Caudate nucleus (tissue), 63 donors: ENCODE measurements at places on chromosomes 2 and 18.

- no peak for DNase-seq
Measured at GRCh38 chr2:64359171-64359891, 94.6 kb upstream of the LGALSL start.

DNA sequence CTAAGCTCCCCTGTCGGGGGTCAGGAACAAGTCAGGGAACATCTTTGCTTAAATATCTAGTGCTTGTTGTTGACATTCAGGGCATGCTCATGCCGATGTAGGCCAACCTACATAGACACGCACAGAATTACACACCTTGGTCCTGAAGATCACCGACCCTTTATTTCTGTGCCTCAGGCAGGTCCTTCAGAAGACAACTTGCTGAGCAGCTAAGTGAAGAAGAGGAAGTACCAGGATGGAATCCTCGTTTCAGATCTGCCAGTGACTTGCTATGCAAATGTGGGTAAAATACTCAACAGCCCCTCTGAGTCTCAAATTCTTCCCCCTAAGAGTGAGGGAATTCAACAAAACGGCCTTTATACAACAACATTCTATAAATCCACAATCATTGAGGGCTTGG is 494.7 kb downstream of the BCL11A start:
- DNase-seq = no peak

DNA sequence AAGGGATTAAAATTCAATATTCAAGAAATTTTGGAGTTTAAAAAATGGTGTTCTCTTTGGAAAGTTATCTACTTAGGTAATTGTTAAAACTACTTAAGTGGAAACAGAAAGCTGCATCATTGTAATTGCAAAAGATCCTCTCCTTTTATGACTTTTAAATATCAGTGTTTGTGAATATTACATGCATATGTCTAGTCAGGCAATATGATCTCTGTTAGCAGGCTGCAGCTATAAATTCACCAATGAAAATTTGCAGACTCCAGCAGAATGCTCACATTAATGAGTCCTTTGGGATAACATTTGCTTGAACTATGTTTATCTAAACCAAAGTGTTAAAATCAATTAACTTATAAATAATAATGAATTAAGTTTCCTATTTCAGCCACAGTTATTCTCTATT is 59.2 kb upstream of the CSRNP3 start:
- DNase-seq = no peak

GRCh38 chr2:158464426-158465281 is 7.9 kb downstream of the PKP4 start:
- DNase-seq = no peak

- DNase-seq = no peak
Measured at GRCh38 chr2:190714958-190715357, 66.1 kb downstream of the NAB1 start.

DNA sequence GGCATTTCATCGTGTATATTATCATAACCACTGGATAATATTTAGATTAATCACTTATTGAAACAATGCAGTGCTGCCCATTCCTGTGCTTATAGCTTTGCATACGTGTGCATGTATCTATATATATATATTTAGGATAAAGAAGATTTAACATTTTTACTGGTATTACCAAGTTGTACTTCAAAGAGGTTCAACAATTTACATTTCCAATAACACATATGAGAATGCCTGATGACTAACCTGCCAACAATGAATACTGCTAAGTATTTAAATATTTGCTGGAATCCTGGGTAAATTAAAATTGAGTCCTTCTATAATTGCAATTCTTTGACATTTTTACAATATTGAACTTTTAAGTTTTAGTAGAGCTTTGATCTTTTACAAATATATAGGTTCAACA is 111.4 kb downstream of the SLC39A10 start:
- DNase-seq = no peak

GRCh38 chr2:151553-152334 is 105.4 kb upstream of the FAM110C start:
- no peak for DNase-seq

GRCh38 chr2:41892476-41892875 is 155.3 kb upstream of the PKDCC start:
- DNase-seq = no peak
